Activated T-helper 1 cell treated with anti-CD3 and anti-CD28 coated beads, Interleukin-2, amount 50 U/mL, for 16 hours (primary cell): ENCODE measurements at places on chromosomes 11 and 22.

DNA sequence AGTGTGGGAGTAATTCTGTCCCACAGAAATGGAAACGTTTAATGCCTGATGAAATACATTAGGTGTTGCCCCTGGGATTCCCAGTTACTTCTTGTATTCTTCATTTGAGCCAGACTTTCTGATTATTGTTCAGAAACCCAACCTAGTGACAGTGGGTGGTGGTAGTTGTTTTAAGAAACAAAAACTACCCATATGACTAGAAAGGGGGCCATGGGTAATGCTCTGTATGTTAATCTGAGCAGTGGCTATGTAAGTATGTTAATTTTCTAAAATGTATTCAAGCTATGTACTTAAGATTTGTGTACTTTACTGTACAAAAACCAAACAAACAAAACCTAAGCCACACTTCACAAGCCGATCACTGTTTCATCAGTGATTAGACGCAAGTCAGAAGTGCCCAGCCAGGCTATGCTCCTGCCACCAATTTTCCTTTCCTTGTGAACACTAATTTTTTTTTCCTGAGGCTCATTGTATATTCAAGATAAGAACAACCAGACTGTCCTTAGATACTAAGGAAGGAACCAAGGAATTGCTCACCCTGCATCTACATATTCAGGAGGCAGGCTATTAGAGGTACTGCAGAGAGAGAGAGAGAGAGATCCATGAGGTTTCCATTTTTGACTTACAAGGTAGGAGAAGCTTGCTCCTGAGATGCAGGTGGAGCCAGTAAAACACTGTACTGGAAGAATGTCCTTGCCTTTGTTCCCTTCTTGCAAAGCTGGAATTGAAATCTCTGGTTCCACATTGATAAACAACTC lies 122.7 kb downstream of the DBX1 start:
- no peak for DNase-seq

DNA sequence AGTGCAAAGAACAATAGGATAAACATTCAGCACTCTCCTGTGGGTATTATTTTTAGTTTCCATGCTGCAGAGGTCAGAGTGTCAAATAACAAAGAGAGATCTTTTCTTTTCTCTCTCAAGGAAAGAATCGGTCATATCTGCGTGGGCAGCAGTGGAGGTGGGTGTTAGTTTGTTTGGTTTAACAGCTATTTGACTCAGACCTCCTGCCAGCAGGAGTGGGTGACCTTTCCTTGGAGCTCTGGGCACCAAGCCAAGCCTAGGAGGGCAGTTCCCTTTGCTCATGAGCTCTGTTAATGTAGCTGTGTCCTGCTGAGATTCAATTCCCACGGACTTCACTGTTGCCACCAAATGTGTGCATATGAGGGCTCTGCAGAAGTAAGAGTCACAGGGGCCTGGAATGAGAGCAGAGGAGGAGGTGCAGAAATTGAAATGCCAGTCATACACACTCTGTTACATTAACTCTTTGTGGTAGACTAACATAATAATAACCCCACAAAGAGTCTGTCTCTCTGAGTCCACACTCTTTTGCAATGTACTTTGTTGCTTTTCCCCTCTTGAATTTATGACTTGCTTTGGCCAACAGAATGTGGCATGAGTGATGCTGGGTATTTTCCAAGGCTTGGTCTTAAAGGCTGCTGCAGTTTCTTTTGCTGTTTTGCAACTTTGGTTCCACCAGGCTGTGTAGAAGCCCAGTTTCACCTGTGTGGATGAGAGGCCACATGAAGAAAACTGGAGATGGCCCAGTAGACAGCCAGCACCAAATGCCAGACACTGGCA lies 76.0 kb upstream of the GRK3 start:
- DNase-seq: no peak

GRCh38 chr22:30486118-30486517 lies 14.3 kb upstream of the SEC14L3 start:
- no peak for DNase-seq

DNA sequence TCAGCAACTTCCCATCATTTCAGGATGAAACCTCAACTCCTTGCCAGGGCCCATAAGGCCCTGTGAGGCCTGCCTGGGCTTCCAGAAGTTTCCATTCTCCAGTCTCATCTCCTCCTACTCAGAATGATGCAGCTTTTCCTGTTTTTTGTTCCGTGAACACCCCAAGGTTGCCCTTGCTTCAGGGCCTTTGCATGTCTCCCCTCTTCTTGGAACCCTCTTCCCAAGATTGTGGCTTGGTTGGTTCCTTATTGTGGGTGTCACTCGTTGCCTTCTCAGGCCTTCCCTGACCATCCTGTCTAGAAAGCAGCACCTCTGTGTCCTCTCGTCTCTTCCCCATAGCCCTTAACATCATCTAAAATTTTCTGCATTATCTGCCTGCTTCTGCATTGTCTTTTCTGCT lies 23.2 kb upstream of the YWHAH start:
- DNase-seq: no peak

DNA sequence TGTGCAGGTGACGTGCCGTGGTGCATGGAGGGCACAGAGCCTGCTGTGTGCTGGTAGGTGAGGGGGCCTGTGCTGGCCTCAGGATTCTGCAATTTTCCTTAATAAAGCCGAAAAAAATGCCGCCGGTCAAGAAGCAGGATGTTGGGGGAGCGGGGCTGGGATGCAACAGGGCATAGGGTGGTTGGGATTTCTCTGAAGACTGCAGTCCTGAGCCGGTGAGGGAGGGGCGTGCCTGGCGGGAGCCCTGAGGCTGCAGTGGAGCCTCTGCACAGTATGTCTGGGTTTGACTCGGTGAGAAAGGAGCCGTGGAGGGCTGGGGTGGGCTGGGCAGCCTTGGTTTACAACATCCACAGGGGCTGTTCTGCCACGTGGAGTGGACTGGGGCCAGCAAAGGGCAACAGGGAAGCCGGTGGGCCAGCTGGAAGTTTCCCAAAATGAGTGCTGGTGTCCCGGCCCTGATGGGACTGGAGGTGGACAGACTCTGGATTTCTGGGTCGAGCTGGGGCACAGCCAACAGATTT lies 1.3 kb downstream of the CDHR5 start:
- no peak for DNase-seq

DNA sequence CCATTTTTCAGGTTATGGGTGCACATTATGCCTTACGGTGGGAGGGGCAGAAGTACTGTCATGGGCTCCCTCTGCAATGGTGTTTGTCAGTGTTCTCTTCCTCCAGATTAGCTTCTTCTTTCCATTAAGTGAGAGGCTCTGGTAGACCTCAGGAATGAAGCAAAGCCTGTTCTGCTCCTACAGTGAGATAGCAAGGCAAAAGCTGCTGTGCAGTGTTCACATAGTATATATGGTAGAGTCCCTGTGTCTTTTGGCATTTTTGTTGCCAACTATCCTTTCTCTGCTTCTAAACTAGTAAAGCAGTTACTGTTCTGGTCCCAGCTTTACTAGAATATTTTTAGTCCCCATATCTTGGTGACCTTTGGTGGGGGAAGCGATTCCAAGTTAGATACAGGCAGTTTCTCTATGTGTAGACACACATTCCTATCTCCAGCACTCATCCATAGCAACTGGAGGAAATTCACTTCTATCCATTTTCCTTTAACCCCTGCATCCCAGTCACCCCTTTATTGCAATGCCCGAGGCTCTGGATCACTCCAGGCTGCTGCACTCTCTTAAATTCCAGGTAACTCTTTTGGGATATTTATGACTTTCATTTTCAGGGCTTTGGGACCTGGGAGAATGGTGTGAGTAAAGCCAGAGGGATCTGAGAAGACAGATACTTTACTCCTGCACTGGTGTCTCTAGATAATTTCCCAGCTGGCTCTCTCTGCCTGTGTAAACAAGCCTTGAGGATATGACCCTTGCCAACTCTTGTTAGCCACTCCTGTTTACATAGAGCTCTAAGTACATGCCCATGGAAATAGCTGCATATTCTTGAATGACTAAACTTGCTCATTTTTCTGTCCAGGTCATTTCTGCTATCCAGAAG lies 3.9 kb upstream of the TRIM34 start:
- no peak for DNase-seq

- no peak for DNase-seq
Measured at GRCh38 chr11:69201764-69202370, 46.1 kb downstream of the SMIM38 start.

- DNase-seq: no peak
Measured at GRCh38 chr11:3970108-3970507, 114.6 kb downstream of the STIM1 start.

GRCh38 chr22:31923136-31923535 lies 21.2 kb upstream of the YWHAH start:
- no peak for DNase-seq

GRCh38 chr11:100925935-100926334 lies 203.7 kb downstream of the PGR start:
- DNase-seq: no peak
